Activated naive CD8-positive, alpha-beta T cell treated with anti-CD3 and anti-CD28 coated beads for 36 hours (primary cell): ENCODE measurements at places on chromosomes 6 and 20. TPM values are rescaled to one million over a fixed set of nuclear protein-coding genes. Genes with fewer than 3 reads are reported as not detected.

- H3K27ac ChIP-seq = no peak overlapping the region
- no peaks in the 10 kb centered on the region for H3K27me3 ChIP-seq
- H3K36me3 ChIP-seq = no peaks in the 10 kb centered on the region
- peak; percentile 16 for DNase-seq
Observed at GRCh38 chr6:151475653-151476523, 17.9 kb upstream of the CCDC170 start.

- H3K27ac ChIP-seq = no peak overlapping the region
- DNase-seq = no peak
- H3K27me3 ChIP-seq = no peaks in the 10 kb centered on the region
Observed at GRCh38 chr6:46080111-46080510, 49.7 kb upstream of the ENPP4 start.

The GLP1R gene
- 0.43 TPM for total RNA-seq

The ANKRD66 gene
- total RNA-seq = not detected
